ENCODE measurements at places on chromosomes 7 and 10.

GRCh38 chr7:4939971-4940728 lies 18.8 kb downstream of the MMD2 start:
- no peak for DNase-seq

DNA sequence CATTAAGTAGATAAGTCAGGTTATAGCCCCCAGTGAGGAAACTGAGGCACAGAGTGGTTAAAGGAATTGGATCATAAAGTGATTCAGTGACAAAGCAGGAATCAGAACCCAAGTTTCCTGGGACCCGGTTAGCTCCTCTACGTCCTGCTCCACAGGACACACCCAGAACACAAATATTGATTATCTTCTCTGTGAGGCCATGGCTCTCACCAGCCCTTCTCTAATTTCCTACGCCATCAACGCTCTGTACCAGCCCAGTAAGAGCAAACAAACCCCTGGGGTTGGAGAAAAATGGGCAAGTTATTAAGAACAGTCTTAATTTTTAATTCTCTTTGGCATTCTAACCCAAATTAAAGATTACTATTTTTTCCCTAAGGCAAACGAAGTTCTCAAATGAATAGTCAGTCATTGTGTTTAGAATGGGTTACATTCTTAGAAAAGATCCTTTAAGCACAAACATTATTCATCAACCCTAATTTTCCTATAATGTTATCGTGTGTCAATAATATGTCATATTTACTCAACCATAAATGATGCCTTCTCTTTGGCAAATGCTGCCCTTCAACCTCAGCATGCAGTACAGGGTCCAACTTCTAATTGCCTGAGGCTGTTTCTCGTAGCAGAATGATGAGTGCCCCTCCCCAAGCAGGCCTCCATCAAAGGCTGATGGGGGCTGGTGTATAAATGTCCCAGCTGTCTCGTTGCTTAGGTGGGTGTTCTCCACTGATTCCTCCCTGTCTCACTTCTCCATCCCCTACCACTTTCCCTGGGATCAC lies 25.4 kb upstream of the TM9SF3 start:
- no peak for DNase-seq

DNA sequence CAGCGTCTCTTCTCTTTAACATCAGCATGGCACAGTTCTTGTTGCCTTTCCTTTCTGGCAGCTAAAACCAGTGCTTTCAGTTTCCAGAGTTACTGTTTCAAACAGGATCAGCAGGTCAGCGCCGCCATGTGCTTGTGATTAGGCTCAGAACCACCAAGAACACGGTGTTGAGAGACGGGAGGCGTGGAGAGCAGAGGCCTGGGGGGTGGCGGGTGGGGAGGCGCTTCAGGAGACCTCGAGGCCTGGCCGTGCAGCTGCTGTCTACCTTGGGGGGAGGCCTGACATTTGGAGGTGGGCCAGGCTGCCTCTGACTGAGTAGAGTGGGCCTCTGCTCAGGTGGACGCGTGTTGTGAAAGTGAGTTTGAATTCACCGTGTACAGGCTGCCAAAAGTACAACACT lies 22.0 kb downstream of the PFKFB3 start:
- no peak for DNase-seq

DNA sequence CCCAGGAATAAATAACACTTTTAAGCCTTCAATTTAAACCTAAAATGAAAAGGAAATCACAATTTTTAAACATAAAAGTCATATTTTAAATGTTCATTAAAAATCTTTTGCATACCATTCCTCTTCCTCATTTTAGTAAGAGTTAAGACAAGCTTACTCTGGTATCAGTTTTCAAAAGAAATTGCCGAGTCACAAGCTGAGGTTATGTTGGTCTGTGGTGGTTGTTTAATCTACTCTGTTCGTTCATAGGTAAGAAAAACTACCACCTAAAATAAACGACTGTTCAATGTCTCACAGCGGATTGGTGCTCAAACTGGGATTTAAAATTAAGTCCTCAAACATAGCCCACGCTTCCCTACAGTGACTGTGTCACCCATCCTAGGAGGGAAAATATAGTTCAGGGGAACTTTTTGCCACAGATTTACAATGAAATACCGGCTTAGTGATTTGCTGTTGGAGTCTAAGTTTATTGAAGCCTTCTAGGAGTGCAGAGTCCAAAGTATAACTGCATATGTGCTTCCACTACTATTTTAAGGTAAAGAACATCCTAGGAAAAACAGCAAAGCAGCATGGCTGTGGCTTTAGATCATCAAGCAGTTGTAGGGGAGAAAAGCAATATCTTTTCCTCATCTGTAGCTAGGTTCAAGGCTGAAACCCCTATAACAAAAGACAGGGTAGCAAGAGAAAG lies 61.1 kb downstream of the GNAT3 start:
- peak; percentile 93 for DNase-seq

GRCh38 chr7:16023046-16023445 lies 336.6 kb upstream of the MEOX2 start:
- DNase-seq = no peak

DNA sequence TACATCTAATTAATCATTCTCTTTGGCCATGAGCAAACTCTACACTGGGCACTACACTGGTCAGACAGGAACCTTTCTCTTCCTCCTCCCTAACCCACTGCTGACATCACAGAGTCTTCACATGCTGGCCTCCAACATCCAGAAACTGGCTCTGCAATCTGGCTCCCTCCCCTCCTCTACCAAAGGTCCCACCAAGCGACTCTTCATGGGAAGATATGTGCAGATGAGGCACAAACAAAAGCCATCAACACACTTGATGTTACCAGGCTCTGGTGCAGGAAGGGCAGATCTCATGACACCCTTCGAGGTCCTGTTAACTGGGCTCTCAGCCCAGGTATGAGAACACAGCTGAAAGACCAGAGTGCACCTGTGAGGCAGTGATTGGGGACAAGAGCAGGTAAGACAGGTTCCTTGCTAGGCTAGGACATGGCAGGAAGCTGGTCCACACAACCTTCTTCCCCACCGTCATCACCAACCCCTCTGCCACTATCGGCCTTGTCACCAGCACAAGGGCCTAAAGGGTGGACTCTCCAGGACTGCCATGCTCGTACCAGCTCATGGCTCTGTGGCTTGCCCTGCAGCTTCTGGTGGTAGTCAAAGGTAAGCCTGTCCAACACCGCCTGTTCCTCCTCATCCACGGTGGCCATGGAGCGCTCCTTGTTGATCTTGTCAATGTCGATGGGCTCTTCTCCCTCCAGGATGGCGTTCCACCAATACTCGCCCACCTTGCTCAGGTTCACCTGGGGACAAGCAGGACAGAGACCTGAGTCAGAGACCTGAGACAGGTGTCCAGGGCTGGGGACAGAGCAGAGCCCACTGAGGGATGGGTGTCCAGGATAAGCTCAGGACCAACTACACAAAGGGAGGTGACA lies 66.6 kb upstream of the CAMK2B start:
- no peak for DNase-seq

- no peak for DNase-seq
These were observed 6.7 kb downstream of the TWIST1 start for GRCh38 chr7:19110776-19111175.

DNA sequence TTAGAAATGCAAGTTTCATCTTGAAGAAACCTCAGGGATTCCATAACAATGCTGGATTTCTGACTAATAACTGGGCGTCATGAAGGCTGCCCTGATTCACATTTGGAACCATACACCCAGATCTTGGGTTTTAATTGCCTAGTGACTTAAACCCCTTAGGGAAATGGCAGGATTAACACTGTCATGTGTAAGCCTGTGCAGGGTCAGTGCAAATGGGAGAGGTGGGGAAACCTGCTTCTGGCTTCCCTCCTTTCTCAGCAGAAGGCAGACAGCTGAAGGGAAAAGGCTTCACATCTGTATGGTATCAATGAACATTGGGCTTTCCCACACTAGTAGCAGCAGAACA lies 364.2 kb downstream of the ANKRD30A start:
- DNase-seq = no peak

DNA sequence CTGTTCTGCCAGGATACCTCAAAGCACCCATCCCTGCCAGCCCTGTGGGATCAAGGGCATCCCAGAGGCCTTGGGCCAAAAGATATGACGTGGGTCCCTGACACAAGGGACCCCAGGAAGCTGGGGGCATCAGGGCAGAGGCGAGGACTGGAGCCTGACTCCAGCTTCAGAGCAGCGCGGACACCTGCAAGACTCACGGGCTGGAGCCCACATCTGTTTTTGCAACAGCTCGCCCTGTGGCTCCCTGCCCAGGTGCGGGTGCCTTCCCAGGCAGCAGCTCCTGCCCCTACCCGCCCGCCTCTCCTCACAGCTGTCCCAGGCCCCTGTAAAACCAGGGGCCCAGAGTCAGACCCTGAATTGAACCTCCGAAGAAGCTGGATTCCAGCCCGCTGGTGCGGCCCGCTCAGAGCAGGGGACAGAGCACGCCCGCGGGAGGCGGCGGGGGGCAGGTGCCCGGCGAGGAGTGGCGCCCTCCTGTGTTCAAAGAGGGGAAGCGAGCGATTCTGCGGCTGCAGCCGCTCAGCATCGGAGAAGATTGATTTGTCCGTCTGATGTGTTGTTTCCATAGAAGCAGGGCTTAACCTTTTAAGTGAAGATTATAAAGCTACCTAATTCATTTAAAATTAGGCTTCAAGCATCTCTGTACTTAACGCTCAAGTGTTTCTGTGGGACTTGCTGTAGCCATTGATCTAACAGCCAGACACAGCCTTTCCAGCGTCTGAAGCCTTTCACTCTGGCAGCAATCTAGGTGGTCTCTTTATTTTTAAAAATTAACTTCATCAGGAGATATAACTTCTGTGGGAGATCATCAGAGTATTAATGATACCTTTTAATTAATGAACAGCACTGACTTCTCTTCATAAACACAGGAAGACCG lies 88.4 kb downstream of the BEND7 start:
- peak; percentile 75 for DNase-seq

GRCh38 chr7:391961-392524 lies 102.1 kb downstream of the FOXL3 start:
- no peak for DNase-seq

DNA sequence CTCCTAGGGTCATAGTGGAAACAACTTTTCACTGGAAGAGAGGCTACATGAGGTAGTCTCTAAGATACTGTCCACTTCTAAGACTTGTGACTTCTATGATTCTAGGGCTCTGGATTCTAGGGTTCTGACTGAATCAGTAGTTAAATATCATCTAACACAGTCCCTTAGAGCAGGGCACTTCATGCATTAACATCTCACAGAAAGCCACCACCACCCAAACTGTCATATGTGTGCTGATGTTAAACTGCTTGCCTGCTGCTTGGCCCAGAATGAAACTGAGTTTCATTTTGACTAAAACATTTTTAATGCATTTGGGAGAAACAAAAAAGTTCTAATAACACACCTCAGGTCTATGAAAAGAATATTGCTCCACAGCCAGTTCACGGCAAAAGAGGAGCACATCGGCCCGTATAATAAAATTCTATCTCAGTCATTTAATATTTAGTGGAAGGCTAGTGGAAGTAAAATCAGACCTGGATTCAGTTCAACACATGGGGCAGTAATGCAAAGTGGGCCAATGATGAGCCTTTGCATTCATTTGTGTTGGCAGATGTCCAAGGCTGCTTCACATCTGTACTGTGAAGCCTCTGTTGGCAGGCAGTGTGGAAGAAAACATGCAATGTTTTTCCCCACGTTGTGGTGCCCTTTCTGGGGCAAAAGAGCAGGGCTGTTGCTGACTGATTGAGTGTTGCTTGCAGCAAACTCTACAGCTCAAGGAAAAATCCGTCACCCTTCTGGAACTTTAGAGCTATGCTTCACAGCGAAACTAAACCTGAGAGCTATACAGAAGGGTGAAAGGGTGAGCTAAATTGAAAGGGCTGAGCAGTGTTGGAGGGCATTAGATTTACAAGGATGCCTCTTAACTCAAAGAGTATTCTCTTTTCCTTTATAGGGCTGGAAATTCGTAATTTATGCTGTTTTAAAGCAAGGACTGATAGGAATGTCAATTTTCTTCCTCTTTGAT lies 33.5 kb upstream of the AUTS2 start:
- DNase-seq = peak; percentile 66

DNA sequence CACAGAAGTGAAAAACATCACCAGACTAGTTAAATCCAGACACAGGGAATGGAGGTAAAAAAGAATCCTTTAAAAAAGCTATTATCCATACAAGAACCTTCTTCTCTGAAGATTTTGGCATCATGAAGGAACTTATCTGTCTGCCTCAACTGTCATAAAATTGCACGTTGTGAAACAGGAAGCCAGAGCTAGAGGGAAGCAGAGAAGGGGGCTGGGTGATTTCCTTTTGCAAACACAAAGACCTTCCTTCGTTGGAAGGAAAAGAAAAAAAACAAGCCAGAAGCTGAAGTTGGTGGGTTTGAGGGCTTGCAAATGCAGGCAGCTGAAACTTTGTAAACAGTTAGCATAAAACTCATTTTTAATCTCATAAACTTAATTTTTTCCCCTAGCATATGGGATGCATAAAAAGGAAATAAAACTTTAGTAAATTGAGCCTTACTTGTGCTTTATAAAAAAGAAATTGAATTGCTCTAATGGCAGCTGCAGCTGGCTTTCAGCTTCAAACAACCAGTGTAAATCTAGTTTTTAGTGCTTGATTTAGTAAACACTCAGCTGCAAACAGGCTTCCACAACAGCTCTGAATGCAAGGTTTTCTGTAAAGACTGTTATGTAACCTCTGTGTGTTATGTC lies 101.6 kb downstream of the OTUD1 start:
- DNase-seq = peak; percentile 40

All from common myeloid progenitor, CD34-positive (primary cell).